ENCODE measurements at places on chromosomes 3 and 15.
A peak's percentile ranks its signal among the peaks of the same experiment; 100 is the strongest.

DNA sequence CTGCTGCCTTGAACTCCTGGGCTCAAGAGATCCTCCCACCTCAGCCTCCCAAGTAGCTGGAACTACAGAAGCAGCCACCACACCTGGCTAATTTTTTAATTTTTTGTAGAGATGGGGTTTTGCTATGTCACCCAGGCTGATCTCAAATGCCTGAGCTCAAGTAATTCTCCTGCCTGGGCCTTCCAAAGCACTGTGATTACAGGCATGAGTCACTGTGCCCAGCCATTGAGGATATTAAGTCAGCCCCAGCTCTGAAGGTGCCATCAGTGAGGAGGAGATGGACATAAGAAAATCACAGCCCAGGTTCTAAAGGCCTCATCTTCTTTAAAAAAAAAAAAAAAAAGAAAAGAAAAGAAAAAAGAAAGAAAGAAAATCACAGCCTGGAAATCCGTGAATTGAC is 26.6 kb upstream of the PSTPIP1 start:
- no peak for DNase-seq

DNA sequence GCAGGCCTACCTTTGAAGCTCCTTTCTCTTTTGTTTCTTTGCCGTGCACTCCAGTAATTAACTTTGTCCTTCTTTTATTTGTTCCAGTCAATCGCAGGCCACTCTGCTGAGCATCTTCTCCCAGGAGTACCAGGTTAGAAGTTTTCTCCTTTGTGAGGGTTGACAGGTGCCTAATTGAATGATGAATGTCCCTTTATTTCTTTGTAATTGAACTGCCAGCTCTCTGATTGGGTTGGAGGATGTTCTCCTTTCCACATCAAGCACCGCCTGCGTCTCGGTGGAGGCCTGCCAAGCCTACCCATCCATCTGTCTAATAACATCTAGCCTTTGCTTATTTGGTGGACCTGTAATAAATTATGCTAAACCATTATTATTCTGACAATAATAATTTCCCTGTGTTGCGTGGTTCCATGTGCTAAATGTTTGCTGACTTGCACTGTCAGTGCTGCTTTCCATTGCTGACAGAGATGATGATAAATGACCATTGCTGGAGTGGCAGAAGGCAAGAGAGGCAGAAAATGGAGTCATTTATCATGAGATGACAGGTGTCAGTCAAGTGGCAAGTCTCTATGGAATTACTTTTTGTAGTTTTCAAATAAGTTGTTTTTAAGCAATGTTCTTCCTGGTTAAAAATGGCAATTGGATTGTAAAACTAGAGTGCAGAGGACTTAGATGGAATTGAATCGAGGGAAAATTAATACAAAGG is 64.9 kb downstream of the CDIN1 start:
- DNase-seq, result no peak

DNA sequence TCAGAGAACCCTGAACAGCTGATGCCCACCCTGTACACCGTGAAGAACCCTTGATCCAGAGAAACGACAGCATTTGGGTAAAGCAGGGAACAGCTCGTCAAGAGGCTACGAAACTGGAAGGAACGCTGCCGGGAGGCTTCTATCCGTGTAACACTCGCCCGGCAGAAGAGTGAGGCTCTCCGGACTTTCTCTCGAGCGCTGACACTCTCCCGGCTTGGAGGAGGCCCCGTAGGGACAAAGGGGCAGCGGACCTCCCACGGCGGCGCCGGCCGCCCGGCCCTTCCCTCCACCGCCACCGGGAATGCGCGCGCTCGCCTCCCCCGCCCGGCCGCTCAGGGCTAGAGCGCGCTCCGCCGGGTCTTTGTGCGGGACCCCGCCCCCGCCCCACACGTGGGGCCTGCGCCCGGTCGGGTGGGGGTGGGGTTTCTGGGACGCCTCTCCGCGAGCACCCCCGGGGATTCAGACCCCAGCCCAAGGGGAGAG is 1.7 kb downstream of the HYAL2 start:
- no peak for DNase-seq

GRCh38 chr3:64011685-64012084 is 11.6 kb downstream of the PSMD6 start:
- no peak for DNase-seq

GRCh38 chr3:174242311-174243041 is 616.7 kb upstream of the NAALADL2 start:
- DNase-seq, result no peak

DNA sequence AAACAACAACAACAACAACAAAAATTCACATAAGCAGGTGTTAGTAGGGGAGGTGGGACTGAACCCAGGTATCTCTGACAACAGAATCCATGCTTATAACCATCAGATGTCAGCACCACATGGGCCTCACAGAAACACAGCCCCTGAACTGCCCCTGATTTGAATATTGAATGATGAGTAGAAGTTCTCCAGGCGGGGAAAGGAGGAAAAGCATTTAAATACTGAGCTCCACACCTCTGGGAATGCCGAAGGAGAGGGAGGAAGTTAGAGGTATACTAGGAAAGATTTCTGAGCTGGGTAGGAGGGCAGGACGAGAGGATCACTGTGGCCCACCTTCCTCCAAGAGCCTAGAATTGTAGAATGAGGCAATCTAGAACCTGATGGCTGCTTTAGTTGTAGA is 31.9 kb upstream of the EIF4A2 start:
- DNase-seq, result no peak

DNA sequence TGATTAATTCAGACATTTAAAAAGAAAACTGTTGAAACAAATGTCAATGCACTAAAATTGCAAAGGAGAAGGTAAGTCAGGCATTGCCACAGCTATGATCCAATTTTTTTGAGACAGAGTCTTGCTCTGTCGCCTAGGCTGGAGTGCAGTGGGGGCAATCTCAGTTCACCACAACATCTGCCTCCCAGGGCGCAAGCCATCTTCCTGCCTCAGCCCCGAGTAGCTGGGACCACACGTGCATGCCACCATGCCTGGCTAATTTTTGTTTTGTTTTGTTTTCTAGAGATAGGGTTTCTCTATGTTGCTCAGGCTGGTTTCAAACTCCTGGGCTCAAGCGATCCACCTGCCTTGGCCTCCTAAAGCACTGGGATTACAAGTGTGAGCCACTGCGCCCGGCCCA is 117.6 kb downstream of the FMN1 start:
- no peak for DNase-seq

DNA sequence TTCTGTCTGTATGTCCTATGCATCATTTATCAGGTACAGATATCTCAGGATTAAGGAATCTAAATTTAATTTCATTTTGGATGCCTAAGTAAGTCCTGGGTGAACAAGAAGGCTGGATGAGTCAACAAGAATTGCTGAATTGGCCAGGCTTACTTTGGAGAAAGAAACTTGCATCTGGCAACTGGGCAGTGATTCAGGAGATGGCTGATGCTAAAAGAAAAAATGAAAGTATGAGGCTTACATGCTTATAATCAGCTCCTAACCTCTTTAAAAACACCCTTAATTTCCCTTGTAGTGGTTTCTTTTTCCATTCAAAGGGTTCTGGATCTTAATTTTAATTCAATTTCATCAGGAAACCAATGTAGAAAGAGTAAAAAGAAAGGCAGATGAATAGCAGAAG is 228.8 kb upstream of the PEX5L start:
- DNase-seq, result no peak

DNA sequence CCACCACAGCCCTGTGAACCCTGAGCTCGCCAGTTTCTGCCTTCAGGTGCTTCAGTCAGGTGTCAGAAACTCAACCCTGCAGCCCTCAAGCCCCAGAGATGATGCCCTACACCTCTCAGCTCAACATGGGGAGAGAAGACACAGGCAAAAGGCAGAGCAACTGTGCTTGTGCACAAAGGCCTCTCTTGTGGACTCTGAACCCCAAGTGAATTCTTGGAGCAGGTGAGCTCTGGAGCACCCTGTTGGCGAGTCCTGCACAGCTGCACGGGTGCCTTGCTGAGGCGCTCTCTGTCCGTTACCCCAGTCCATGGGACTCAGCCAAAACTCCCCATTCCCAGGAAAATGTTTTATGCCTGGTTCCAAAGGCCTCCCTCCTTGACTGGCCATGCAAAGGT is 197.0 kb downstream of the KLF13 start:
- DNase-seq, result no peak

DNA sequence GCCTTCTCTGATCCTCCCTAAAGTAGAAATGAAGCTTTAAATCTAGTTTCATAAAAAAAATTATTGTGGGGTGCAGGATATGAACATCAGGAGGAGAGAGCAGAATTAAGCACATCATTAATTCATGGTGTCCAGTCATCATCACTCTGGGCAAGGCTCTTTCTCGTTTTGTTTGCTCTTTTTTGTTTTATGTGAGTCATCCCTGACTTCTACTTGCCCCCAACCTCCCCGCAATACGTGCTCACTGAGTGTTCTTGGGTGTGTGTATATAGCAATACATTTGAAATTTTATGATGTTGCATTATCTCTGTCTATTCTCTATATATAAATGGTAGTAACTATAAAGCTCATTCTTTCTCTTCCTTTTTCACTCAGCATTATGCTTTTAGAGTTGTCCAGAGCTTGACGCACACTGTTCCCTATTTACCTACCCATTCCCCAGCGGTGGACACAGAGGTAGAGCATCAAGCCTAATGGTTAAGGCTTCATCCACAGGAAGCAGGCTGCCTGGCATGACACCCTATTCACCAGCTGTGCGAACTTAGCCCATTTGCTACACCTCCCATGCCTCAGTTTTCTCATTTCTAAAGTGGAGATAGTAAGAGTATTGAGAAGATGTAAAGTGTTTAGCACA is 72.3 kb downstream of the CD200R1L start:
- no peak for DNase-seq

GRCh38 chr15:62432702-62433398 is 267.8 kb upstream of the C2CD4B start:
- no peak for DNase-seq

DNA sequence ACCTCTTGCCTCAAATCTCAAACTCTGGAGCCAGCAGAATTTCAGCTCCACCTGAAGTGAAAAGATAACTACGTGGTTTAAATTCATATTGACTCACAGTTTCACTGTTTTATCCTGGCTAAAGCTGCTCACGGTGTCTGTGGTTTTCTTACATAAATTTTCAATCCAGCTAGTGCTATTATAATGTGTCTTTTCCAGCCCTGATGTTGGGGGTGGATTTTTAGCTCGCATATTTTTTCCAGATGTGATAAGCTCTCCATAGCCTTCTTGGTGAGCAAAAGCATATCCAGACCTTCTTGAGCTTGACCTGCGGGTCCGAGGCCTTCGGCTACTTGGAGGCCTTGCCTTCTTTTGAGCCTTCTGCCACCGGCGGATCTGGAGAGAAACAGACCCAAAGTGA is 239.3 kb downstream of the DTWD1 start:
- DNase-seq, result no peak

GRCh38 chr15:40695469-40695890 is 506 bp downstream of the RAD51 start:
- peak; percentile 18 for DNase-seq

- DNase-seq, result peak; percentile 9
These were observed 371.7 kb upstream of the RGMA start for GRCh38 chr15:93460717-93461116.

- no peak for DNase-seq
These were observed 17.9 kb upstream of the EPB42 start for GRCh38 chr15:43238671-43239131.

- DNase-seq, result no peak
These were observed 577.5 kb upstream of the NECTIN3 start for GRCh38 chr3:110494093-110494490.

DNA sequence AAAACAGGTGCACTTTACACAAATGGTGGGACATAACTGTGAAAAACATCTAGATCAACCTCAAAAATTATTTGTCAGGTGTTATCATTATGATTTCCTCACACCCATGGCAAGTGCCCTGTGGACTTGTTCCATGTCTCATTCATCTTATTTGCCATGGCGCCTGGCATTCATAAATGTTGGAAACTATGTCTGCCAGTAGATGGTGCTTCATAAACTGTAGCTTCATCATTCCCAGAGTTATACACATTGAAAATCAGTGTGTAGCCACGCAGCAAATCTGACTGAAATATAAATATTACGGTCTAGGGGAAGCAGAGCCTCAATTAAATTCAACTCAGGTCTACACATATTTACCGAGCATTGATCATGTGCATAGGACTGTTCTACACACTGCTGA is 90.7 kb downstream of the IMPG2 start:
- DNase-seq, result no peak

- DNase-seq, result no peak
These were observed 51.7 kb upstream of the ACP3 start for GRCh38 chr3:132265488-132265887.

DNA sequence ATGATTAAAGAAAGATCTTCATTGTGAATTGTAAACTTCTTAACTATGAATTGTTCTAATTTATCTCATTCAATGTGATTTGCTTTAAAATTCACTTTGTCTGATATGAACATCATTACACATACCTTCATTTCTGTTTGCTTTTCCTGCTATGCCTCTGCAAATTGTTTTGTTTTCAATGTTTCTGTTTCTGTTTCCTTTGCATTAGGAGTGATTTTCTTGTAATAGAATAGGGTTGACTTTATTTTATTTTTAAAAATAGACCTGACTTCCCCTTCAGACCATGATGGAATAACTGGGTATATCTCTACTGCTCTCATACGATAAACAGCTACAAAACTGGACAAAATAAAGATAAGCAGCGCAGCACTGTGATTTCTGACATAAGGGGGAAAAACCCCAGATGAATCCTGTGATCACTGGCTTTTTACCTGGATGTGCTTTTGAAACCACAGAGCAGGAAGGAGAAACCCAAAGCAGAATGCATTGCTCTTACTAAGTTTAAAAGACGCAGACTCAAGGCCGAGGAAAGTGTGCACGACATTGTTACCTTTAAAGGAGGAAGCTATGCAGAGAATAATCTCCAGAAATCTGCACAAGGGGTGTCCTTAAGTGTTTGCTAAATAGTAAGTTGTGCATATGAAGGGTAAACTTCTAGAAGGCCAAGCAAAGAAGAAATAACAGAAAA is 420.2 kb downstream of the TBC1D5 start:
- no peak for DNase-seq

DNA sequence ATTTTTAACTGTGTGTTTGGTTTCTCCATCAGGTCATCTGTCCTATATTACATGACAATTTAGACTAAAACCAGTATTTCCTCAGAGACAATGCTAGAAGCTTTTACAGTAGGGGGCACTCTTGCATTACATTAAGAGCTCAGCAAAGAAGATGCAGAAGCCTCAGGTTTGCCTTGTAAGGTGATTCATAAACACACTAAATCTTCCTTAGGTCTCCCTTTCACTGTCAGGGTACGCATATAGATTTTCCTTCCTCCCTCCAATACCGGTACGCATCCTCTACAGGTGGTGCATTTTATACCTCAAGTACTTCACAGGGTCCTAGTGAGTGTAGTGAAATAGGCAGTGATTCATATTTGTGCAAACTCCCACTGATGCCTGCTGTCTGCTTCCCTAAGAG is 46.5 kb downstream of the CD86 start:
- DNase-seq, result no peak

- no peak for DNase-seq
These were observed 43.2 kb downstream of the GPR171 start for GRCh38 chr3:151159806-151160205.
